Upper lobe of right lung (tissue), 1 donor: ENCODE measurements at places on chromosomes 3 and 15. TPM values are rescaled to one million over a fixed set of nuclear protein-coding genes. Genes with fewer than 3 reads are reported as not detected.

DNA sequence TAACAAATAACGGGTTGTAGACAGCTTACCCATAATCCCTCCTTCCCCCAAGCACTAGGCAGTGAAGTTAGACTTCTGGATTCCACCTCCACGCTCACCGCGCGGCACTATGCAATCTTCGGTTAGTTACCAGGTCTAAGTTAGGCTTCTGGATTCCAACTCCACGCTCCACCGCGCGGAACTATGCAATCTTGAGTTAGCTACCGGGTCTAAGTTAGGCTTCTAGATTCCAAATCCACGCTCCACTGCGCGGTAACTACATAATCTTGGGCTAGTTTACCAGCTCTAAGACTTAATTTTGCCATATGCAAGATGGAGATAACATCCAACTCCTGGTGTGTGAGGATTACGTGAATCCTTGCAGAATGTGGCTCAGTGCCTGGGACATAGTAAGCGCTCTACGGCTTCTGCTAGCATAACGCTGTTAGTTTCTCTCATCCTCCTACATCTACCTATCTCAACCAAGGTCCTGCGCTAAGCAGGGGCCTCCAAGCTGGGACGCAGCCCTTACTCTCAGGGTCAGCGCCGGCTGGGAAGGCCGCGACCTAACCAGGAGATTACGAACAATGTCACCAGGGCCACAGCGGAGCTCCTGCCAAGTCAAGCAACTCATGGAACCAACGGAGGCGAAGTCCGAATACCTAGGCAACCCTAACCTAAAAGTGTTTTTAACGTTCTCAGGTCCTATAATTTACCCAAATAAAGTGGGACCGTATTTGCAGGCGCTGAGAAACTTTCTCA lies 497 bp upstream of the RPLP1 start:
- no peak for DNase-seq

The TGM5 gene
- total RNA-seq, result not detected

The PRR23B gene
- total RNA-seq, result not detected

DNA sequence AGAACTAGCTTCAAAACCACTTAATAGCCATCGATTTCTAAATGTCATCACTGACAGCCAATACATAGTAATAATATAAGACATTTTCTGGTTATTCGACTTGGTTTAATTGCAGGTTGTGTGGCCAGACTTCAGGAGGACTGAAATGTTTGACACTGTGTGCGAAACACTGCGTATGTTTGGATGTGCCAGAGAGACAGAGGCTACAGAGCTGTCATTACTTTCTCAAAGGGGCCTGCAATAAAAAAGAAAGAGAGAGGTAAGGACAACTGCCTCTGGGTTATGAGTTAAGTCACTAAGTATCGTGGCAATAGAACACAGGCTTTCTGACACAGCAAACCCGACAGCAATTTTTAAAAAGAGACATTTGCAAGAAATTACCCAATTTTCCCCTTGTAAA lies 882 bp downstream of the LMOD3 start:
- DNase-seq, result no peak

- DNase-seq, result no peak
Measured at GRCh38 chr3:194080436-194080835, 55.5 kb upstream of the HES1 start.

The PRSS50 gene
- 0.20 TPM for total RNA-seq

DNA sequence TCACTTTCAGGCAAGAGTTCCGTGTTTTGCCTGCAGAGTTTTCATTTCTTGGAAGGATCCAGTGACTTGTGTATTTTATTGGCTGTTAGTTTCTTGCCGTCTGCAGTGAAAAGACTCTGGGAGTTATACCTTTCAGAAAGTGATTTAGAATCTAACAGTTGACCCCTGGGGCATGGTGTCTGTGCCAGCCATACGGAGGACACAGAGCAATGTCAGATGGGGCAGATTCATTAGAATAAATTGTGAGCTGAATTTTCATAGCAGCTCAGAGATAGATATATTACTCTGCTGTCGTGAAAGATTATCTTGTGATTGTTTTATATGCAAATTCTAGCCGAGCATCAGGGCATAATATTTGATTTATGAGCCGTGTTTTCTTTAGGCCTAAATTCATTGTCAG lies 131.6 kb downstream of the SV2B start:
- no peak for DNase-seq

The GPR160 gene
- total RNA-seq, result 22.3 TPM

The GNAT1 gene
- total RNA-seq, result not detected

GRCh38 chr3:62493109-62493801 lies 119.9 kb upstream of the FEZF2 start:
- no peak for DNase-seq

DNA sequence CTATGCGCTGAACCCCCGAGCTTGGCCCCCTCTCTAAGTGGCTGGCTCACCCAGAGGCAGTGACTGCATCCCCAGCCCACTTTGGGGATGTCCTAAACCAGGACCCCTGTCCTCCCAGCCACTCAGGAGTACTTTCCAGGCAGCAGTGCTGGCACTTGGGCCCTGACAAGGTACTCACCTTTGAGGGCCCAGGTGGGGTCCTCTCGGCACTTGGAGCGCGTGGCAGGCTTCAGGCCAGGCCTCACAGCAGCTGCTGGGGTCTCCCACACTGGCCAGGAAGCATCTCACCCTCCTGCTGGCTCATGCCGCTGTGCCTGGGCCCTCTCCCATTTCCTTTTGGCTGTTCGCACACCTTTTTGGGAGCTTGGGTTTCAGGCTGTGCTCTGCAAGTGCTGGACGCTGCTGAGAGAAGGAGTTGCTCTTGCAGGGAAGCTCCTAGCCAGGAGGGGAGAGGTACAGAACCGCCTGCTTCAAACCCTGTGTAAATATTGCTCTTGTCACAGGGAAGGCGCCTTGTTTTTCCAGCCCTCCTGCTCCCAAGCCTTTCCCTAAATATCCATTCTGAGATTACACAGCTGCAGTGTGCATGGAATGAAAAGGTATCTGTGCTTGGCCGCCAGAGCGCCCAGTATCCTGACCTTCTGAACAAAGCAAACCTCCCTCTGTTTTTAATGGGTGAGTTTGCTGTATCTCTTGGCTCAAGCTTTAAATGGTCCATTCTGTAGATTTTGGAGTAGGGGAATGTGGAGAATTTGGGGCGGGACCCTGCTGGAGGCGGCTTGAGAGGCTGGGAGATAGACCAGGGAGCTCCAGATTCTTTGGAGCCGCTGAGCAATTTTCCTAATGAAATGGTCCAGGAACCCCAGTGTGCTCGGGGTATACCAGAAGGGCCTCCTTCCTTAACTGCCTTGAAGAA lies 45.6 kb downstream of the DNASE1L3 start:
- no peak for DNase-seq

GRCh38 chr3:102510663-102511062 lies 75.8 kb downstream of the ZPLD1 start:
- no peak for DNase-seq

DNA sequence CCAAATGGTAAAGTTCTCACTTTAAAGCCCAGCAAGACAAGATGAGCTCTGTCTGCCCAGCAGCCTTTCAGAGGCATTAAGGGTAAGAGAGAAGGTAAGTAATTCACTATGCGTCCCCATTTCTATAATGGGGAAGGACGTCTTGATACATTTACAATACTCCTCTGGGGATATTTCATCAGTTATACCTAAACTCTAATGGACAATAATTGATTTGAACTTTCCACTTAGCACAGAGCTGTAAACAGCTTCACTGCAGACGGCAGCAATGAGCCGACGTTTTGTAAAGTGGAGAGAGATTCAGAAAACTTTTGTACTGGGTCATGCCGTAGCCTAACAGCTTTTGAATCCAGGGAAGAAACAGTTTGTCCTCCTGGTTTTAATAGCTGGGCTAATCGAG lies 127.4 kb downstream of the TIGIT start:
- no peak for DNase-seq

The HAPLN3 gene
- 4.6 TPM for total RNA-seq

The BBX gene
- total RNA-seq, result 62.3 TPM

The CHL1 gene
- total RNA-seq, result 16.0 TPM

GRCh38 chr3:136194409-136195257 lies 1.5 kb downstream of the MSL2 start:
- peak; percentile 74 for DNase-seq

DNA sequence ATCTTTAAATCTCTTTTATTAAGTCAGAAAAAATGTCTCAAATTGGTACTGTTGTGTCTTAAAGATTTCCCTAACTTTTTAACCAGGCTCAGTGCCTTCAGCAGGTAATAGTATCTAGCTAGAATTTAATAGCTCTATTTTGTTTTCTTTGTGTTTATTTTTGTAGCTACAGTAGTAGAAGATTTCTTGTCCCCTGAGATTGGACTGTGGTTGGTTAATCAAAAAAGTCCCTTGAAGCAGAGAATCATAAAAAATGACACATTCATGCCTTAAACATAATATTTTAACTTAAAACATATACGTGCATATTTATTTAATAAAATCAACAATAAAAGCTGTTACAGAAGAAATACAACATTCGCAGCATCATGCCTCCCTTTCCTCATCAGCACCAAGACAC lies 102.8 kb downstream of the EEFSEC start:
- DNase-seq, result no peak

DNA sequence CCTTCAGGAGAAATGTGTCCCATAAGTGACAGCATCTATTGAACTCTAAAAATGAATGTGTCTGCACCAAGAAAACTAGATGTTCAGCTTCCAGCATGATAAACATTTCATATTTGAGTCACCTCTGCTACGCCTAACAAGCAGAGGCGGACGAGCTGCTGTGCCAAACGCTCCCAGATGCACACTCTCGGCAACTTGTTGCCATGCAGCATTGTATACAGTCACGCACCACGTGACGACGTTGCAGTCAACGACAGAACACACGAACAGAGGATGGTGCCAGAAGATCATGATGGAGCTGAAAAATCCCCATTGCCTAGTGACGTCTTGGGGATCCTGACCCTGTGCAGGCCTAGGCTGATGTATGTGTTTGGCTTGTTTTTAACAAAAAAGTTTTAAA lies 137.5 kb downstream of the XXYLT1 start:
- DNase-seq, result no peak

- no peak for DNase-seq
Measured at GRCh38 chr15:89364741-89365450, 30.3 kb upstream of the POLG start.

DNA sequence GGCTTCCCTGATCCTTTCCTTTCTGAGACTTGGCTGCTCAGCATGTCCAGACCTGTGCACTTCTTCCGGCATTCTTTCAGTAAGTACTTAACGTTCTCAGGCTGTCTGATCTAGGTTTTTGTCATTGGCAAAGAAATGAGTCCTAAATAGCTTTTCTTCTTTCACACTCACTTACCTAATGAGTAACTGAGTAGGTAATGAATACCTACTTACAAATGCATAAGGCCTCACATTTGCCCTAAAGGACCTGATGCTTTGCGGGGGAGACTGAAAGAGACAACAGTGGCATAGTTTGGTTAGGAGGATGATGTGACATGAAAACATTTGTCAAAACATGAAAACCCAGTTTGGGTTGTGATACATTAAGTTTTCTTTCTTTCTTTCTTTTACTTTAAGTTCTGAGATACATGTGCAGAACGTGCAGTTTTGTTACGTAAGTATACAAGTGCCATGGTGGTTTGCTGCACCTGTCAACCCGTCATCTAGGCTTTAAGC lies 516.7 kb upstream of the CFAP20DC start:
- no peak for DNase-seq

DNA sequence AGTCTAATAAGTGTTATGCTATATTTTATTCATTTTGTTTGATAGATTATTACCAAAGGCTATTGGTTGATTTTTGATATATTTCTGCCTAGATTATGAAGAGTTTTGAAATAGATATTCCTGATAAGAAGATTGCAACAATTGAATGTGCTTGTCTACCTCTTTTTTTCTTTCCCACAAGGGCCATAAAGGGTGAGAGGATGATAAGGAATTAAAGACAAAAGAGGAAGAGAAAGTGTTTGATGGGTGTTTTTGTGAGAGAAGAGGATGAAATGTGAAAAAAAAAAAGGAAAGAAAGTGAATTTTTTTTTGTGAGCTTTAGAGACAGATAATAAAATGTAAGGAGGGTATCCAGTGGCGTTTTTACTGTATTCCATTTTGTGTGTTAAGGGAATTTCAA lies 244.4 kb downstream of the CHST2 start:
- DNase-seq, result no peak

DNA sequence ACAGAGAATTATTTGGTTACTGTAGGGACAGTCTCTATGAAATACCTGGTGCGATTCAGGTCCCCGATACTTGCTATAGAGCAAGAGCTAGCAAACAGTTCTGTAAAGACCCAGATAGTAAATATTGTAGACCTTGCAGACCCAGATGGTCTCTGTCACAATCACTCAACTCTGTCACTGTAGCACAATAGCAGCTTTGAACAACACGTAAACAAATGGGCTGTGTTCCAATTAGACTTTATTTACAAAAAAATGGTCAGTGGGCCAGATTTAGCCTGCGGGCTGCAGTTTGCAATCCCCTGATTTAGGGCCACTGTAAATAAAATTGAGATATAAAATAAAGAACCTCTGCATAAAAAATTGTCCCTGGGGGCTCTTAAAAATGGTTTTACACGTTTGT lies 127.7 kb downstream of the SV2B start:
- no peak for DNase-seq

DNA sequence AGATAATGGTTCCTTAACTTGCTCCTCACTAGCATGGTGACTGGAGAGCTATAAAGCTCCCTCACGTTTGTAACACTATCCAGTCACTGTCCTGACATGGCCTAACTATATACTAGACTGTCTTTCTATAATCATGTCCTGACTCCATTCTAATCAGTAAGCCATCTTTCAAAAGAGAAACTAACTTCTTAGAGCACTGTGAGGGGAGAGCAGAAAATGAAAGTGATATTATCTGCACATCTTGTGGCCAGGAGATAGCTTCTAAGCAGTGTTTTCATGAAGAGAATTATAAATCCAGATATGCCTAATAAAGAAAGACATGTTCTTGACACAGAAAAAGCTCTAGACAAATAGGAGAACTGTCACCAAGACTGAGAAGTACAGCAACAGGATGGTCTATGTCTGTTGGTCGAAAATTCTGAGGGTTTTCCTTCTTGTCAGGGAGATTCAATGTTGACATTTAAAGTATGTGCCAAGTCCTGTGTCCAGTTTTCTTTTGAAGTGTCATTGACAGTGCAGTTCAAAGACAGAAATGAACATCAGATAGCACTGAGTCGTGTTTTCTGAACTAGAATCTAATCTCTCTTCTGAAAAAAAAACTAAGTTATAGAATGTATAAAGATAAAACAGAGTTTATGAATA lies 230.6 kb upstream of the PEX5L start:
- no peak for DNase-seq

DNA sequence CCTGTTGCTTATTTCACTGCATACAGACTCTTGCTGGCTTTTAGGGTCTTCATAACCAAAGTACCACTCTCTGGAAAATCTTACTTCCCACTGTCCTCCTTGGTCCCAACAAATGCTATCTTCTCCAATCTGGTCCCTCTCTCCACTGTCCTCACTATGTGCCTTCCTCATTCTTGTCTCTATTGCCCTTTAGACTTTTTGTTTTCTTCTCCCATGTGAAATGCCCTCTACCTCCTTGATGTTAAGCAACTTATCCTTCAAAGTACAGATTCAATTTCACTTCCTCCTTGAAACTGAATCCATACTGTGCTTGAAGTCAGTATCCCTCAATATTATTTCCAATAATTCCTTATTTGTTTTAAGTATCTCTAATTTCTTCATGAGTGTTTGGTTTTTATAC lies 60.8 kb downstream of the CGGBP1 start:
- no peak for DNase-seq

- no peak for DNase-seq
Measured at GRCh38 chr15:87500240-87500639, 756.3 kb downstream of the NTRK3 start.

- no peak for DNase-seq
Measured at GRCh38 chr3:114856835-114857234, 290.3 kb downstream of the ZBTB20 start.
